ENCODE measurements at places on chromosomes 7 and 10.

DNA sequence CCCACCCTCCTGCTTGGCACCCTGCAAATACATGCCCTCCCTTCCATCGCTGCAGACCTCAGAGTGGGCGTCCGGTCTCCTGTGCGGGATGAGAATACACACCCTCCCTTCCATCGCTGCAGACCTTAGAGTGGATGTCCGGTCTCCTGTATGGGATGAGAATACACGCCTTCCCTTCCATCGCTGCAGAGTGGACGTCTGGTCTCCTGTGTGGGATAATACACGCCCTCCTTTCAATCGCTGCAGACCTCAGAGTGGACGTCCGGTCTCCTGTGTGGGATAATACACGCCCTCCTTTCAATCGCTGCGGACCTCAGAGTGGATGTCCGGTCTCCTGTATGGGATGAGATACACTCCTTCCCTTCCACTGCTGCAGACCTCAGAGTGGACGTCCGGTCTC lies 128.1 kb downstream of the VIPR2 start:
- DNase-seq = no peak

DNA sequence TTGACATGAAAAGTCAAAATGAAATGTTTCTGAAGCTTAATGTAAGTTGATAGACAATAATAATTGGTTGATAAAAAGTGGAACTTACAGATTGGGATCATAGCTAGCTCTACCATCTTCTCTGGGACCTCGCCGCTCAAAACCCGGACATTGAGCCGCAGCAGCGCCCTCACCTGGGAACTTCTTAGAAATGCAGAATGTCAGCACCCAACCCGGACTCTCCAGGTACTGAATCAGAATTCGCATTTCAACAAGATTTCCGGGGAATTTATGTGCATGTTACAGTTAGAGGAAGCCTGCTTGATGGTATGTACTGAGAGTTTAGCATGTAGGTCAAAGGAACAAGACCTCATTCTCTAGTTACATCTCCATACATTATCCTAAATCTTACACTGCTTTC lies 36.7 kb upstream of the ABLIM1 start:
- DNase-seq = no peak

DNA sequence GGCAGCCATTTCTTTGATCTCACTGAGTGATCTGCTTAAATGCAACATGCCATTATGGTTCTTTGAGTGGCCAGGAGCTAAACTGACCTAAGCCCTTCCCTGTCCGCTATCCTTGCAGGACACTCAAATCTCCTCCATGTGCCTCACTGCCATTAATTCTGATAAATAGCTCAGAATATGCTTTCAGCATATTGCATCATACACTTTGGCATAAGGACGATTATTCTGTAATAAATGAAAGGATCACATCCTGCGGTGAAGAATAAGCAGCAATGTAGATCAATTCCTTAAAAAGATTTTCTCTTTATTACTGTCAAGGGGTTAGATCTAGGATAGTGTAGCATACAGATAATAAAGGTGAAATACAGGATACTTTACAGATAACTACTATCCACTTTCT lies 231.8 kb upstream of the CTBP2 start:
- DNase-seq = no peak

DNA sequence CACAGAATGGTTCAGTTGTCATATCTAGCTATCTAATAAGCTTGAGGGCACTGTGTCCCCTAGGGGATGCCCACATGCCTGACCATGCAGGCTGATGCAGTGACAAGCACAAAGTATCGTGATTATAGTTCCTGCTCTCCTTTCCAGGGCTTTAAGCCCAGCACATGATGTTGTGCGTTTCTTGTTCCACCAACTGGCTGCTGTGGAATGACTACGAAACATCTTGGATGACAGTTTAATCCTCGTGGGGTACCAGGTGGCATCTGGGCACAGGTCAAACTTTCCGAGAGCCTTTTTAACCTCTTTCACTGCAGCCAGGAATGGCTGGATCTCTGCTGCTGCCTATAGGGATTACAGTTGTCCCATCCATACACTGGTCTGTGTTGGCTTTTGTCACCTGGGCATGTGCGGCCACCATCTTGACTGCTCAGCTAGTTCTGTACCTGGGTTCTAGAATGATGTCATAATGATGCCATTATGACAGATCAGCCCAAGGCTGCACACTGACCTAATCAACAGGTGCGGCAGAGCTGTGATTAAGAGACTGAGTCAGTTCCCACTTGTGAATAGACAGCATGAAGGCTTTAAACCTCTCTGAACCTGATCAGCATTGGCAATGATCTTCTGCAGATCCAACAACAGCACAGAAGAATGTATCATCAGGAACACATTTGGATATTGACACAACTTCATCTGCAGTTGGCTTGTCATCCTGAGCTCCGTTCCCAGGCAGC lies 144.1 kb downstream of the DLG5 start:
- DNase-seq = peak; percentile 15

DNA sequence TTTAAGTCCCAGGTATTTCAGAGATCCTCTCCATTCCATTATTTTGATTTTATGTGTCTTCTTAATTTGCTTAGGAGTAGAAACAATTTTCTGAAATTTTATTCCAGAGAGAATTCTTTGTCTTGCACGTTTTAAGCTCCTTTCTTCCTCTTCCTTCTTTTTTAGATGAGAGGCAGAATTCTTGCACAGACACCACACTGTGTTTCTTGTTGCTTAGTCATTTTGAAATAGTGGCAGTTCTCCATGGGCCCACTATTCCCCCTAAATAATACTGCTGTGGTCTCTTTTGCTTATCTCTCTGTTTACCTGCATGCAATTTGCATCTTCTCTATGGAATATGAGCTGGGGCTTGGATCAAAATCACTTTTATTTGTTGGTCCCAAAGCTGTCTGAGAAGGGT lies 54.3 kb upstream of the WAC start:
- no peak for DNase-seq
